ENCODE measurements at places on chromosomes 11 and 22. TPM values are rescaled to one million over a fixed set of nuclear protein-coding genes. Genes with fewer than 3 reads are reported as not detected.
A peak's percentile ranks its signal among the peaks of the same experiment; 100 is the strongest.

The MMP8 gene
- total RNA-seq: 0.16 TPM

The FAM227A gene
- 0.07 TPM for total RNA-seq

The DERL3 gene
- total RNA-seq: 24.5 TPM

The APOC3 gene
- not detected for total RNA-seq

The PHF21B gene
- total RNA-seq: not detected

The MS4A1 gene
- total RNA-seq: 4.8 TPM

DNA sequence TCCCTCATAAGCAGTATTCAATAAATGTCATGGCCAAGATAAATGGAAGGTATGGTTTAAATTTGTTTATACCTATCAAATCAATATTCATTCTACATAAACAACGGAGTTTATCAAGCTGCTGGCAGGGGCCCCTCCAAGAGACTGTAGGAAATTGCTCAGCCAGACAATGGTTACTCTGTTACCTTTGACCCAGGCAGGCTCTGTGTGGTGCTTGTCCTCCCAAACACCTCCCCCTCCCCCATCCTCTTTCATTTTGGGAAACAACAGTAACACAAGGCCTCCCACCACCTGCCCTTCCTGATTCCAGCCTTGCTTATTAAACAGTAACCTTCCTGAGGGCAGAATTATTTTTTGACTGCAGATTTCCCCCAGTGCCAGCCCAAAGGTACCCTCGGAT lies 10.5 kb upstream of the ZBTB16 start:
- no peak overlapping the region for H3K27ac ChIP-seq
- peaks cover 8% of the 10 kb centered on the region for H3K4me1 ChIP-seq
- no peak overlapping the region for H3K4me3 ChIP-seq
- H3K36me3 ChIP-seq: no peaks in the 10 kb centered on the region
- no peaks in the 10 kb centered on the region for H3K27me3 ChIP-seq
- DNase-seq: no peak

DNA sequence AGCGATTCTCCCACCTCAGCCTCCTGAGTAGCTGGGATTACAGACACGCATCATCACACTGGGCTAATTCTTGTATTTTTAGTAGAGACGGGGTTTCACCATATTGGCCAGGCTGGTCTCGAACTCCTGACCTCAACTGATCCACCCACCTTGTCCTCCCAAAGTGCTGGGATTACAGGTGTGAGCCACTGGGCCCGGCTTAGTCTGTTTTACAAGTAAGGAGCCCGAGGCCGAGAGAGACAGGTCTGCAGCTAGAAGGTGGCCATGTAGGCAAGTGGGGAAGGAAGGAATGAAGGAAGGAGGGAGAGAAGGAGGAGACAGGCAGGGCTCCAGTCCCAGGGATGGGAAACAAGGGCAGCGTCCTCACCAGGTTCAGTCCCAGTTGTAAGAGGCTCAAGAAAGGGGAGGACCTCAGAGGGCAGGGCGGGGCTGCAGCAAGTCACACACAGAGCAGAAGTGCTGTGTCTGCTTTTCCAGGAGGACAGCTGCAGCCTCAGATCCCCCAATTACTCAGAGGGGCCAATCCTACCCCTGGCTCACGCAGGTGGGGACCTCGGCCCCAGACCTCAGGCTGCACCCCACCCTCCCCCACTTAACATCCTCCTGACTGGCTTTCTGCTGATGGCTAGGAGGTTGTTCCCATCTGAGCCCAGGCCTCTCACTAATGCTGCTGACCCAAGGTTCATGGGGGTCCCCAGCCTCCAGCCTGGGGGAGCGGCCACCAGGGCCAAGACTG lies 53.8 kb upstream of the PRR5 start:
- no peak for DNase-seq
- no peaks in the 10 kb centered on the region for H3K36me3 ChIP-seq
- no peak overlapping the region for H3K27ac ChIP-seq
- no peaks in the 10 kb centered on the region for H3K27me3 ChIP-seq
- peaks cover 3% of the 10 kb centered on the region for H3K4me1 ChIP-seq

- no peaks in the 10 kb centered on the region for H3K4me1 ChIP-seq
- no peak for DNase-seq
- H3K4me3 ChIP-seq: no peak overlapping the region
- no peaks in the 10 kb centered on the region for H3K27me3 ChIP-seq
- H3K27ac ChIP-seq: no peak overlapping the region
- H3K36me3 ChIP-seq: no peaks in the 10 kb centered on the region
Observed at GRCh38 chr11:111305162-111305802, 6.9 kb downstream of the POU2AF3 start.

GRCh38 chr22:36056980-36057379 lies 28.4 kb upstream of the RBFOX2 start:
- H3K27me3 ChIP-seq: no peaks in the 10 kb centered on the region
- no peaks in the 10 kb centered on the region for H3K36me3 ChIP-seq
- no peak for DNase-seq
- H3K4me3 ChIP-seq: no peak overlapping the region
- H3K4me1 ChIP-seq: no peaks in the 10 kb centered on the region
- no peak overlapping the region for H3K27ac ChIP-seq

DNA sequence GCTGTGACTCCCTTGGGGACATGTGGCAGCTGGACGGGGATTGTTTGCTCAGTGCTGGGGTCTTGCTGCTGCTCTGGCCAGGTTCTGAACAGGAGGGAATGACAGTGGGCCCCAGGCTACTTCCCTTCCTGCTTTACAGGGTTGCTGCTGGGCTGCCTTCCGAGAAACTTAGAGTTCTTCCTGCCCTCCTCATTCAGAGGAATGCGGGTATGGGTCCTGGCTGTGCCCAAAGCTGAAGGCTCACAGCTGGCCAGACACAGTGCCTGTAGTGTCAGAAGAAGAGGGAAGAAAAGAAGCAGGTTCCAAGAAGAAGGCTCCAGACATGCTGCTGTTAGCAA lies 108.3 kb upstream of the PARVA start:
- no peak for DNase-seq
- H3K36me3 ChIP-seq: peaks cover 5% of the 10 kb centered on the region

DNA sequence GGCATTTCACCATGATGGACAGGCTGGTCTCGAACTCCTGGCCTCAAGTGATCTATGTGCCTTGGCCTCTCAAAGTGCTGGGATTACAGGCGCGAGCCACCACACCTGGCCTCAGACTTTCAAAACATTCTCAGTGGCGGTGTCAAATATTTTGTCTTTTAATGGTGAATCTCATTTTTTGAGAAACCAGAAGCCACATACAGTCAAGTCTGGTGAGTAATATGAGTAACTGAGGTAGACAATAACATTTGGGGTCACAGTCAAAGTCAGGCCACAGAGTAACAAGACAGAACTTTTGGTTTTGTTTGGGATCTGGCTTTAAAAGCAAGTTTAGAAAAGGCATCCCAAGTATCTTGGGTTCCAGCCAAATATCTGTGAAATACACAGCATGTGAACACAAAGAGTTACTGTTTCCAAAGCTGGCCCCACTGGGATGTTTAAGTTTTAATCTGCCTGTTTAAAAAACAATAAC lies 5.6 kb upstream of the TMA7B start:
- H3K36me3 ChIP-seq: peaks cover 38% of the 10 kb centered on the region
- no peak overlapping the region for H3K4me3 ChIP-seq
- DNase-seq: no peak
- H3K27me3 ChIP-seq: no peaks in the 10 kb centered on the region
- peaks cover 62% of the 10 kb centered on the region for H3K4me1 ChIP-seq
- no peak overlapping the region for H3K27ac ChIP-seq

GRCh38 chr11:65884716-65885092 lies 3.6 kb downstream of the FIBP start:
- no peaks in the 10 kb centered on the region for H3K27me3 ChIP-seq
- H3K27ac ChIP-seq: peak overlapping the region; percentile 20
- H3K4me1 ChIP-seq: peaks cover 76% of the 10 kb centered on the region
- DNase-seq: peak; percentile 82
- no peak overlapping the region for H3K4me3 ChIP-seq

- H3K4me1 ChIP-seq: peaks cover 7% of the 10 kb centered on the region
- no peak for DNase-seq
- H3K27ac ChIP-seq: no peak overlapping the region
- no peak overlapping the region for H3K4me3 ChIP-seq
- H3K27me3 ChIP-seq: no peaks in the 10 kb centered on the region
Observed at GRCh38 chr22:21611210-21611977, 18.4 kb downstream of the YDJC start.

GRCh38 chr11:72743321-72744221 lies 8.6 kb downstream of the ARAP1 start:
- no peak overlapping the region for H3K4me3 ChIP-seq
- H3K27ac ChIP-seq: peak overlapping the region; percentile 97
- peaks cover 92% of the 10 kb centered on the region for H3K4me1 ChIP-seq
- no peak for DNase-seq

- peaks cover 18% of the 10 kb centered on the region for H3K4me1 ChIP-seq
- H3K4me3 ChIP-seq: no peak overlapping the region
- no peaks in the 10 kb centered on the region for H3K27me3 ChIP-seq
- peaks cover 11% of the 10 kb centered on the region for H3K36me3 ChIP-seq
- DNase-seq: no peak
- no peak overlapping the region for H3K27ac ChIP-seq
Observed at GRCh38 chr22:41106122-41106968, 14.0 kb downstream of the EP300 start.

GRCh38 chr11:118996926-118997626 lies 862 bp upstream of the CENATAC start:
- peak overlapping the region; percentile 88 for H3K4me3 ChIP-seq
- H3K27me3 ChIP-seq: no peaks in the 10 kb centered on the region
- peaks cover 14% of the 10 kb centered on the region for H3K36me3 ChIP-seq
- H3K4me1 ChIP-seq: peaks cover 23% of the 10 kb centered on the region
- peak overlapping the region; percentile 69 for H3K27ac ChIP-seq

Data from natural killer cell (primary cell).